ENCODE measurements at places on chromosomes 5 and 9. TPM values are rescaled to one million over a fixed set of nuclear protein-coding genes. Genes with fewer than 3 reads are reported as not detected.
A peak's percentile ranks its signal among the peaks of the same experiment; 100 is the strongest.

C9orf50 gene
- total RNA-seq = not detected

DNA sequence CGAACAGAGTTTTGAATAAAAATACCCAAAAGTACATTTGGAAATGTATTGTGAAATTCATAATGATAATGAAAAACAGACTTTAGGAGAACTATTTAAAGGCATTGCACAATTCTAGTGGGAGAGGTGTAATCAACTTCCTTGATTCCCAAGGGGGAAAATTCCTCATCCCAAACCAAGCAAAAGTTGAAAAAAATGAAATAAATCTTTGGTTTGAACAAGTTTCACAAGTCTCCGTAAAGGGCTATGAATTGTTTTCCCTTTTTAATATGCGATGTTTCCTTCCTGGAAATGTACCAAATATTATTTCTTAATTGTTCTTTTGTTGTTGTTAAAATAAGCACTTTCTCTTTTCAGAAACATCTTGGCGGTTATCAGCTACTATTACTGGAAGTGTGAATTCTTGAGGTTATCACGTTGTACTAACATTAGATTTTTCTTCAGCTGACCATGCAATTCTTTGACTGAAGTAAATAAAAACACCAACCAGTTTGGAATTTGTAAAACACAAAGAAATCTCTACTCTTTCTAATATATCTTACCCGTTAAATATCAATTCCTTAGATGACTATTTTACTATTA lies 59.3 kb downstream of the SVEP1 start:
- peak; percentile 54 for DNase-seq
- no peak overlapping the region for H3K4me3 ChIP-seq
- no peaks in the 10 kb centered on the region for H3K36me3 ChIP-seq
- H3K27me3 ChIP-seq = no peaks in the 10 kb centered on the region
- H3K27ac ChIP-seq = no peak overlapping the region
- no peaks in the 10 kb centered on the region for H3K4me1 ChIP-seq

PAPPA gene
- 0.13 TPM for total RNA-seq

DNA sequence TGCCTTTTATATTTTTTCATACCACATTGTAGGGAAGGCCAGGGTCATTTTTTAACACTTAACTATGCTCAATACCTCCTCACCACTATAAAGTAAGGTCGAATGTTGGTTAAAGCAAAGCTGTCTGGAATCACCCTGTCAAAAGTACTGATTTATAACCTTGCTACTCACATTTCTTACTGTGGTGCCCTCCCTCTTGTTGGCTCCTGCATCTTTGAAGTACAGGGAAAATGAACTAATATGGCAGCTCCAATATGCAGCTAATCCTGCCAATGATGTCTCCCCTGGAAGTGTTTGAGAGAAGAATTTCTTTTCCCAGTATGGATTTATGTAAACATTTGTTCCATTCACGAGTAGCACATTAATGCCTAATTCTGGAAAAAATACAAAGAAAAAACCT lies 108.4 kb upstream of the RPS23 start:
- H3K27me3 ChIP-seq = no peaks in the 10 kb centered on the region
- peak overlapping the region; percentile 59 for H3K27ac ChIP-seq
- peaks cover 39% of the 10 kb centered on the region for H3K4me1 ChIP-seq
- DNase-seq = no peak

GRCh38 chr9:135273008-135273407 lies 185.5 kb downstream of the OLFM1 start:
- H3K27me3 ChIP-seq = no peaks in the 10 kb centered on the region
- H3K4me1 ChIP-seq = no peaks in the 10 kb centered on the region
- H3K4me3 ChIP-seq = no peak overlapping the region
- no peaks in the 10 kb centered on the region for H3K36me3 ChIP-seq

DNA sequence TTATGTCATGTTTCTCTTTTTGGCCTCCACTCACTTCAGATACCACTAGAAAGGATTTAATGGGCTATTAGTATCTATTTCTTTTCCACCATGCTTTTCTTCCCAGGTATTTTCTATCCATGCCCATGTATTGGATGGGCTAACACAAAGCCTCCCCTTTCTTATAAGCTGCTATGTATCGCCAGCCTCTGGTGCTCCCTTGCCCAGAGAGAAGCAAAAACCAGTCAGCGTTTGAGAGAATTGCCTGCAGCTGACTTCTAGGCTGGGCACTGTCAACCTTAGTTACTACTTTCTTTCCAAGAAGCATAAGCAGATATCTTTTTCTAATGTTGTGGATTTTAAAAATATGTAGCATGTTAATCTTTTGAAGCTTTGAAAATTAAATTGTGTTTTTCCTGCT lies 30.2 kb upstream of the HSPB3 start:
- H3K36me3 ChIP-seq = no peaks in the 10 kb centered on the region
- no peaks in the 10 kb centered on the region for H3K4me1 ChIP-seq
- peaks cover 27% of the 10 kb centered on the region for H3K27me3 ChIP-seq
- no peak overlapping the region for H3K4me3 ChIP-seq
- no peak overlapping the region for H3K27ac ChIP-seq

- H3K27ac ChIP-seq = peak overlapping the region; percentile 74
- no peak for DNase-seq
- peaks cover 20% of the 10 kb centered on the region for H3K4me1 ChIP-seq
- H3K4me3 ChIP-seq = no peak overlapping the region
- no peaks in the 10 kb centered on the region for H3K36me3 ChIP-seq
Measured at GRCh38 chr9:22103685-22104575, 94.8 kb upstream of the CDKN2B start.

CBY3 gene
- total RNA-seq = not detected

PCA3 gene
- total RNA-seq = 0.32 TPM

FAM151B gene
- total RNA-seq = 2.0 TPM

DNA sequence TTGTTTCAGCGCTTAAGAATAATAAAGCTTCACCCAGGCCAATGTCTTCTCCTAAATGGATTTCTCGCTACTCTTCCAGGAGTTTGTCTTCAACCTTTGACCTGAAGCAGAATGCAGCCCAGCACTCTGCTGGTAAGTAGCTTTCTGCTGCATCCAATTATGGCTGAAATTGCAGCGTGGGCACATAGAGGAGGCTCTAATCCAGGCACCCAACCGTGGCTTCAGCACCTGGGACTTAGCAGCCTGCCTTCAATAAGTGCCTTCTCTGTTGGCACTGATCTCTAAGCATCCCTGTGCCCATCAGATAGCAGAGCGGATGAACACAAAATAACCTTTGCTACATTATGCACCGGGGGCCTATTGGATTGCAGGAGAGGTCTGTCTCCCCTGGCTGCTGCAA lies 105.2 kb downstream of the TRIM32 start:
- no peaks in the 10 kb centered on the region for H3K27me3 ChIP-seq
- no peaks in the 10 kb centered on the region for H3K4me1 ChIP-seq
- no peak overlapping the region for H3K27ac ChIP-seq
- no peak for DNase-seq
- H3K4me3 ChIP-seq = no peak overlapping the region

DNA sequence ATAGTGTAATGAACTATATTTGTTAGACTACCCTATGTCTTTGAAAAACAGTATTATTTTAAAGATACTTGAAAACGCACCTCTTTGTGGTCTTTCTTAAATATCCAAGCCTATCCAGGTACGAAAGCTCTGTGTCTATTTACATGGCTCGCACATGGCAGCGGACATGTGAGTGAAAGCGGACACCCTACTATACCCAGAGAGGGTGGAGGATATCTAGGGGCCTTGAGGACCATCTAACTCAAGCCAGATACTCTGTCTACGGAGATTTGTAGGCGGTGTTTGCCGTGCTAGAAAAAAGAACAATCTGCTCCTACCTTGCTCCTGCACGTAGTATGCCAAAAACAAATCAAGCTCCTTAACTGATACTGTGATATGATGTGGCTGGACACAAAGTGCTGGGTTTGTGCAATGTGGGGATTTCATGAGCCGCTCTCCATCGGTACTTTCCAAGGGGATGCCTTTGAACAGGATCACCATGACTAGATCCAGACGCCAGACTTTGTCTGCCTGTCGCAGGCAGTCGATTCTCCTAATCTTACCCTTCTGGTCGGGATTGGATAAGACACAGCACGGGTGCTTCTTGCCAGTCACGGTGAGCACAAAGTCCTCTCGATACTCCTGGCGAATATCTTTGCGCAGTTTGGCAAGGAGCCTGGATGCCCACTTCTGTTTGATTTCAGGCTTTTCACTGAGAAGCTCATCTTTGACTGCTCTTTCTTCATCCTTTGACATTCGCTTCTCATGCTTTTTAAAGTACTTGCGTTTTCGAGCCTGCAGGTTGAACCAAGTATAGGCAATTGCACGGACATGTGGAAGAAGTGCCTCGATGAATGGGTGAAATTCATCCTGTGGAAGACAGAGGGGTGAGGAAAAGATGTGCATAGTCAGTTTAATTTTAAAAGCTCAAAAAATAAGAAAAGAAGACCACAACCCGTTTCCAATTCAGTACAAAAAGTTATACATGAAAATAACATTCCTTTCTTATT lies 7.0 kb downstream of the NFIB start:
- peaks cover 15% of the 10 kb centered on the region for H3K36me3 ChIP-seq
- peaks cover 44% of the 10 kb centered on the region for H3K4me1 ChIP-seq
- DNase-seq = no peak
- no peak overlapping the region for H3K27ac ChIP-seq
- no peak overlapping the region for H3K4me3 ChIP-seq
- H3K27me3 ChIP-seq = no peaks in the 10 kb centered on the region

GCNT4 gene
- not detected for total RNA-seq

GRCh38 chr5:142171270-142171669 lies 62.7 kb downstream of the NDFIP1 start:
- no peak overlapping the region for H3K27ac ChIP-seq
- no peaks in the 10 kb centered on the region for H3K36me3 ChIP-seq
- H3K4me3 ChIP-seq = no peak overlapping the region
- H3K4me1 ChIP-seq = no peaks in the 10 kb centered on the region

NEURL1B gene
- 1.6 TPM for total RNA-seq

ACOT12 gene
- total RNA-seq = not detected
